ENCODE measurements at places on chromosomes 12 and 14. TPM values are rescaled to one million over a fixed set of nuclear protein-coding genes. Genes with fewer than 3 reads are reported as not detected.

DNA sequence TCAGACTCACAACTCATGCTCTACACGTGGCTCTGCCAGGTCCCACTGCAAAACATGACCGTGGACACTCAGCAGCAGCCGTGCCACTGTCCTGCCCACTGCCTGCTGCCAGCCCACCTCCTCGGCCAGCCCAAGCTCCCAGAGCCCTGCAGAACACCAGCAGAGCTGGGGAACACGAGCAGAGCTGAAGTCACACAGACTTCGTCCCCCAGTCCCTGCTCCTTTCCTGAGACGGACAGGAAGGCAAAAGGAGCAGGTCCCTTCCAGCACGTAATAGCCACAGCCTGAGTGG, 152.1 kb downstream of the DPF3 start:
- DNase-seq = no peak

- DNase-seq = no peak
These were observed 214.6 kb downstream of the PHETA1 start for GRCh38 chr12:111154147-111154834.

GRCh38 chr14:32203928-32204357, 874 bp upstream of the RNU6-8 start:
- DNase-seq = no peak

- no peak for DNase-seq
These were observed 359.9 kb downstream of the ADGRD1 start for GRCh38 chr12:131313635-131314034.

- no peak for DNase-seq
These were observed 2.9 kb downstream of the FGFR1OP2 start for GRCh38 chr12:26941215-26941594.

DNA sequence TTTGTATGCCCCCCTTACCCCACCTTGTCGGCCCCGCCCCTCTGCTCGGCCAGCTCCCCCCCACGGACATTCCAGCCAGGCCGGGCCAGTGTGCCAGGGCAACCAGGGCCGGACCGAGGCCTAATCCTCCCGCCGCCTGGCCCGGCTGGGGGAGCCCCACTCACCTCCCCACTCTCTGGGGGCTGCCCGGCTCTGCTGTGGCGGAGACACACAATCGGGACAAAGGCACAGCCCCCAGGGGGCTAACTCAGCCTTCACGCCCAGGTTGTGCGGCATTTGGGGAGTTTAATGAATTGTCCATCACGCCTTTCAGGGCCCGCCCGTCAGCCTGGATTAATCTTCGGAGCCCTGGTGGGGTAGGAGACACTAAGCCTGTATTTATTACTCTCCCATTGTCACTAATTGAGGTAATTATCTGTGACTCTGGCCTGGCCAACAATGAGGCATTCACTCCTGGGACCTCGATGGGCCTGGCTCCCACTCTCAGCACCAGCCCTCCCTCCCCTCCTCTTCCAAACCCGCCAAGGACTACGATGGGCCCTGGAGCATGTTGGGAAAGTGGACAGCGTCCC, 8.7 kb downstream of the WNT1 start:
- no peak for DNase-seq

The PLEKHG3 gene
- 24.8 TPM for polyA plus RNA-seq

GRCh38 chr14:105933238-105933637, 406.9 kb downstream of the TMEM121 start:
- DNase-seq = no peak

The ZDHHC22 gene
- 0.30 TPM for polyA plus RNA-seq

- DNase-seq = peak; percentile 48
These were observed 1.6 kb downstream of the MMP14 start for GRCh38 chr14:22837750-22838538.

All from hindlimb muscle (tissue), 1 donor.